ACHN (cell line): ENCODE measurements at places on chromosomes 3 and 15.

DNA sequence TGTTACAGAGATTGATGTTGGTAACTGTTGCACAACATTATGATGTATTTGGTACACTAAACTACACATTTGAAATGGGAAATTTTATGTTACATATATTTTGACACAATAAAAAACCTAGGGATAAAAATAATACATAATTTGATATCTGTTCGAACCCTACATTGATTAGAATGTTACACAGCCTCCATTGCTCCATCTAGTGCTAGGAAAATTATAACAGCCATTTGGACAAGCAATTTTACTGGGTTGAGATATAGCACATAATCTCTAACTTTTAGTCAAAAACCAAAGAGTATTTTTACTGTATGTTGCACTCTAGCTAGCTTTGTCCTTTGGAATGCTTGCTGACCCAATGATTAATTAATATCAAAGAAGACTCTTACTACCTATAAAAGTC is 108.1 kb downstream of the LSAMP start:
- DNase-seq: peak; percentile 11

DNA sequence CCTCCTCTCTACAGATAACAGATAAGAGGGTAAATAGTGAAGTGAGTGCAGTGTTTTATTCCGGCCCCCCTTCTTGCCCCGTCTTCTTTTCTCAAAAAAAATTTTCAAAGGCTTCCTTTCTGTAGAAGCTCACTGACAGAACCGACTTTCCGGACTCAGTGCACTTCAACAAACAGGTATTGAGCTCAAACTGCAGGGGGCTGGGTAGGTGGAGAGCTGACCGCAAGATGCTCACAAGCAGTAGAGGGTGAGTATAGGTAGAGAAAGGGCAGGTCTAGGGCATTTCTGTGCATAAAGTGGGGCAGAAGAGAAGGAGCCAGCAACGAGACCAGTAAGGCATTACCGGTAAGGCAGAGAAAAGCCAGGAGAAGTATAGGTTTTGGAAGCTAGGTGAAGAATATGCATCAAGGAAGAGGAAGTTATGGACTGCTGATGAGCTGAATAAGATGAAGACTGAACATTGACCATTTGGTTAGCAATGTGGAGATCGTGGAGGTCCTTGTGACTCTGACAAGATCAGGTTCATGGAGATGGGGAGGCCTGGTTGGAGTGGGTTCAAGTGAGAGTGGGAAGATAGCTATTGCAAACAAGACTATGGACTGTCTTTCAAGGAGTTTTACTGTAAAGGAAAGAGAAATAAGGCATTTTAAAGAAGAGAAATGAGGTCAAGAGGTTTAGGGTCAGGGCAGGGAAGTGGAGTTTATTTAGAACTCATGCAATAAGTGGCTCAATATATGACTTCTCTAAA is 97.4 kb downstream of the ST6GAL1 start:
- no peak for DNase-seq

- no peak for DNase-seq
Measured at GRCh38 chr3:151933234-151933853, 59.9 kb downstream of the SUCNR1 start.

- DNase-seq: peak; percentile 63
Measured at GRCh38 chr15:48330855-48331795, at the start of gene DUT. TSS of gene DUT (plus strand) at chr15:48331429. CDS start at chr15:48331516, 87 bp downstream.

DNA sequence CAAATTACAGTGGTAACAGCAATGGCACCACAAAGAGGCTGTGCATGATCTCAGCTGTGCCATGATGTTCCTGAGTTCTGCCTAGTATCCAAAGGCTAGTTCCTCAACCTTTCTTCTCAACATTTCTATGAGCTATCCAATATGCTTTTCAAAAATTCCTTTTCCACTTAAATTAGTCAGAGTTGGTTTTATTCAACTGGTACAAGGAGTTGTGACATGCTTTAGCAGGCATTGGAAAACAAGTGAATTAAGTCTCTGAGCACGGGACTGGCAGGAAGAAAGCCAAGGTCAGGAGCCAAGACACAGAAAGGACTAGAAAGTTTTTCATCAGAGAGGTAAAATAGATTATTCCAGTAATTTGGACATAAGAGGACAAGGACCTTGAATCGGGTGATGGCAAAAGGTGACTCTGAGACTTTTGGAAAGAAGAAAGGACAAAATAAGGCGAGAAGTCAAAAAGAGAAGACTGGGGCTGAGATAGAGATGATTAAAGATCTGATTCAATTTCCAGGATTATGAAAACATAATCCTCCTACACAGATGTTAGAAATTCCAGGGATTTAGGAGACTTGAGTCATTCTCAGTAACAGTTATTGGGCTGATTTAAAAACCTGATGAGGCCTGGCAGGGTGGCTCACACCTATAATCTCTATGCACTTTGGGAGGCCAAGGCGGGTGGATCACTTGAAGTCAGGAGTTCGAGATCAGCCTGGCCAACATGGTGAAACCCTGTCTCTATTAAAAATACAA is 36.1 kb downstream of the PBRM1 start:
- DNase-seq: no peak

DNA sequence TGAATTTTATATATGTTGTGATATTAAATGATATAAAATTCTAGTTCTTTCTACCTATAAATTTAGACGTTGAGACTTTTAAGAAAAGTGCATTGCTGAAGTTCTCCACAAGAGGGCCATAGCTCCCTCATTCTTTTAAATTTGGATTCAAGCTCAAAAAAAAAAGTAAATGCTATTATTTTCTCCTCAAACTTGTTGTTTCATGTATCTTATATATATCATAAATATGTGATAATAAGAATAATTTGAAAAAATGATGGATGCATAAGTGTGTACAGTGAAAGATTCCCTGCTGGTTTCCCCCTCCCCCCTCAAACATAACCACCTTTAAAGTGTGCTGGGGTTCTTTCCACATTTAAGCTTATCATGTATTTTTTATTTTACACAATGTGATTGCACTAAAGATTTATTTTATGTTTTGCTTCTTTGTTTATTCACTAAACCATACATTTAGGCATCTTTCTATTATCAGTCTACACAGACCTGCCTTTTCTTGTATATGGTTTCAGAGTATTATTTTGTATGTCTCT is 769.4 kb upstream of the GOLIM4 start:
- DNase-seq: peak; percentile 37

GRCh38 chr3:85384372-85384771 is 425.6 kb downstream of the CADM2 start:
- no peak for DNase-seq

- no peak for DNase-seq
Measured at GRCh38 chr3:166522017-166522416, 684.8 kb upstream of the BCHE start.

- DNase-seq: no peak
Measured at GRCh38 chr3:149547413-149547812, 72.9 kb downstream of the TM4SF4 start.

- no peak for DNase-seq
Measured at GRCh38 chr3:194931865-194932264, 246.2 kb downstream of the FAM43A start.

DNA sequence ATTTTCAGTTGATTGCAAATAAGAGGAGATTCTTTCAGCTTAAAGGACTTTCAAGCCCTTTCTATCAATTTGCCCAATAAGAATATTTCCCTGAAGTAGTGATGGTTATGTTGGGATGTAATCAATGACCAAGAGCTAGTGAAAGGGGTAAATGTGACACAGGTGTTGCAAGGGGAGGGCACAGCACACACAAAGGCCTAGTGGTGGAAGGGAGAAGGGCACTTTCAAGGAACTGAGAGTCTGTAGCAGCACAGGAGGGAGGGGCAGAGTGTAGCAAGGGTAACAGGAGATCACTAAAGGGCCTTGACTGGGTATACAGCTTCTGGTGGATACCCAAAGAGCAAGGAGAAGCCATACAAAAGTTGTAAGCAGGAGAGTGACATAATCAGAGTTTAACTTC is 217.8 kb upstream of the ARHGEF26 start:
- DNase-seq: no peak

DNA sequence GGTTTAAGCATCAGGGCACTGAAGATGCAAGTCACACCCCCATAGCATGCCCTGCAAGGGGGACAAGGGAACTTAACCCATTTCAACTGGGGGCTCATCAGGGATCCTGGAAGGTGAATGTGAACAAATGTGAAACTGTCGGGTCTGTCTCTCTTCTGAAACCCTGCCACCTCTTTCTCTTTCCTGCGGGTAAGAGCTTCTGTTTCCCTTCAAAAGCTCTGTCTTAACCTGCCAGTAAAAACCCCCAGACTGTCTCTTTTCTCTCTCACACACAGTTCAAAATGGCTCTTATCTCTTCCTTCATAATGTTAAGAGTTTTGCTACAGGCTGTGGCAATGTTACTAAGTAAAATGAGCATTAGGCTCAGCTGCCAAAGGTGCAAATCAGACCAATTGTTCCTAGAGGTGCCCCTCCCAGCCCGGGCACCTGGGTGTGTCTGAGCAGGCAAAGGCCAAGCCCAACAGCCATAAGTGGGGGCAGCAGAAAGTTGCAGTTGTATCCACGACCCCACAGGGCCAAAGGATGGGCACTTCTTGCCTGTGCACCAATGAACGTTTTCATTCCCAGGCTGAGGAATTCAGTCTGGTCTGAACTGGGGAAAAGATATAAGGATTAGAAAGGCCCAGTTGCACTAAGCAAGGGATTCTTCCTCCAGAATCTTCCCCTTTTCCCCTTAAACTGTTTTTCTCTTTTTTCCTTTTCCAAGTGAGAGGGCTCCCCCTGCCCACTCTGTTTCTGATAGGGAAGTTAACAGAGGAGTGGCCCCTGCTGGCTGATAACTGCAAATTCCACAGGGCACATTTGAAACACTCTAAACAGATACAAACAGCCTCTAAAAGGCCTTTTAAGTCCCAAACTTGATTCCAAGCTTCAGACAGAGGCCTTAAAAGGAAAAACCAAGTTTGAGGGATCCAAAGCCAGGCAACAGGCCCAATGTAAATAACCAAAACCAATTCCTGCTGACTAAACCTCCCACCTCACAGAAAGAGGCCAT is 113.8 kb upstream of the EPHA6 start:
- DNase-seq: no peak

- no peak for DNase-seq
Measured at GRCh38 chr15:68311859-68312557, 34.5 kb downstream of the FEM1B start.

DNA sequence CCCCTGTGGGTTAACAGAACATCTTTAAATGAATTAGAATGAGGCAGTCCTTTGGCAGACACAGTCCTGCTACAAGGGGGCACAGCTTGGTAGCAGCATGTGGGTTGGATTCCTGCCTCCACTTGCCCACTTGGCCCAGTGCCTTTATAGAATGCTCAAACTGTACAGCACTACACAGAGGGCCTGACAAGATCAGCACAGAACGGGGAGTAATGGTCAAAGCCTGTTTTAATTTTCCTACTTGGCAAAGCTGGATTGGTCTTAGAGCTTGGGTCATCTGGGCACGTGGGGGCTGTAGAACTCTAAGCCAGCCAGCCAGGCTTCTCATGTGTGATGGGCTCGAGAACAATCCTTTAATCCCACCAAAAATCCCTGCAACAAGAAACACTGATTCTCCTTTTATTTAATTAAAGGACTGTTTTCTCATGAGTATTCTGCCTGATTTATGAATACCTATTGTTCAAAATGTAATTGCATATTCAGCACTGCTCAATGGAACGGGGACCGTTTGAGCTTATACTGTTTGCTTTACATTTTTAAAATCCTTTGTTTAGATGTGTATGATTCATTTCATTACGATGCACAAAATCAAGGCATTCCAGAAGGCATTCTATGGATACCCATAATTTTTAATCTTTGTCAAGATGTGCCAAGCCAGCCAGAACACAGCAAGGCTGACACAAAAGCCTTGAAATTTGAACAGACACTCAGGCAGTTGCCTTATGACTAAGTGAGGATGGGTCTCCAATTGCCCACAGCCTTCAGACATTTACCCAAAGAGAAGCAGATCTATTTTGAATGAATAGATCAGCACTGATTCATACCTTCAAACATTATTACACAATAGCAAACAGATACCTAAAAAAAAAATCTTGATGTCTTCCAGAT is 249.3 kb upstream of the TGFBR2 start:
- no peak for DNase-seq
